ENCODE measurements at places on chromosomes 1 and 21.

DNA sequence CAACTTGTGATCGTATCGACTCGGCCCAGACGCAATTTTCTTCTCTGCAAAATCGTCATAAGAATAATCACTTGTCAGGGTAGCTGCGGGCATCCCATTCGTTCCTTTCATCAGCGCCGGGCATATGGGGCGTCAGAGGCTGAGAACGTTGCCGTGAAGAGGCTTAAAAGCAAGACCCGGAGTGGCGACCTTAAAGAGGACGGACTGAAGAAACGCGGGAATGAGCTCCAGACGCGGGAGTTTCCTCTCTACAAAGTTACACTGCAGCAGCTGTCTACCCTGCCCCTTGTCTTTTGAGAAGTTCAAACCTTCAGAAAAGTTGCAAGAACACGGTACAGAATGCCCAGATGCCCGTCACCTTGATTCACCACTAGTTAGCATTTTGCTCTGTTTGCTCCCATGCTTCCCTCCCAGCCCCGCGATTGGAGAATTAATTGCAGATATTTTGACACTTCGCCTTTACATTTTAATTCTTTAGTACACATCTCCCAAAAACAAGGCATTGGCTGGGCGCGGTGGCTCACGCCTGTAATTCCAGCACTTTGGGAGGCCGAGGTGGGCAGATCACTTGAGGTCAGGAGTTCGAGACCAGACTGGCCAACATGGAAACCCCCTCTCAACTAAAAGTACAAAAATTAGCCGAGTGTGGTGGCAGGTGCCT is 967 bp downstream of the CENPS start:
- peak; percentile 2 for DNase-seq

GRCh38 chr21:44846485-44847260 is 26.8 kb downstream of the PTTG1IP start:
- DNase-seq, result no peak

GRCh38 chr1:212139526-212140135 is 104.1 kb downstream of the DTL start:
- no peak for DNase-seq

- DNase-seq, result no peak
Measured at GRCh38 chr1:211731456-211732292, 56.3 kb upstream of the NEK2 start.

GRCh38 chr1:67898033-67898726 is 64.9 kb upstream of the GNG12 start:
- DNase-seq, result no peak

DNA sequence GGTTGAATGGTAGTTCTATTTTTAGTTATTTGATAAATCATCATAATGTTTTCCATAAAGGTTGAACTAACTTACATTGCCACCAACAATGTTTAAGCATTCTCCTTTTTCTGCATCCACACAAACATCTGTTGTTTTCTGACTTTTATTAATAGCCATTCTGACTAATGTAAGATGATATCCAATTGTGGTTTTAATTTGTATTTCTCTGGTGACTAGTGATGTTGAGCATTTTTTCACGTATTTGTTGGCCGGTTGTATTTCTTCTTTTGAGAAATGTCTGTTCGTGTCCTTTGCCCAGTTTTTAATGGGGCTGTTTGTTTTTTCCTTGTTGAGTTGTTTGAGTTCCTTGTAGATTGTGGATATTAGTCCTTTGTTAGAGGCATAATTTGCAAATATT is 24.6 kb upstream of the SLC35F3 start:
- DNase-seq, result no peak

DNA sequence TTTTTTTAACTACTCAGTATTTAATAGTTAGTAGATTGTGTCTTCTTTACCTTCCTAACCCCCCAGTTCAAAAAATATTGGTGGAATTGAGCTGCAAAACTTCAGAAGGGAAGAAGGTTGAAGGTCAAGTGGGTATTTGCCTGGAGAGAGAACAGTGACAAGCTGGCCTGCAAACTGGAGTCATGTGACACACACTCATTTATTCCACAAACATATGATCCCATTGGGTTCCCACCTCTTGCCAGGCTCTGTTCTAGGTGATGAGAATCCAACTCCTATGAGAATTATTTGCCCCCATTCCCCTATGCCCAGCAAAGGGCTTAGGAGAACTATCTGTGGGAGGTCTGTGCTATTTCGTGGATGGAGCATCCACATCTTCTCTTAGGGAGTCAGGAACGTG is 3.5 kb upstream of the PEF1 start:
- DNase-seq, result no peak

- DNase-seq, result no peak
Measured at GRCh38 chr1:55725378-55725777, 510.2 kb upstream of the USP24 start.

GRCh38 chr1:237539055-237539454 is 351.7 kb downstream of the ZP4 start:
- DNase-seq, result no peak

GRCh38 chr1:232292239-232292638 is 337.7 kb downstream of the SIPA1L2 start:
- DNase-seq, result no peak

DNA sequence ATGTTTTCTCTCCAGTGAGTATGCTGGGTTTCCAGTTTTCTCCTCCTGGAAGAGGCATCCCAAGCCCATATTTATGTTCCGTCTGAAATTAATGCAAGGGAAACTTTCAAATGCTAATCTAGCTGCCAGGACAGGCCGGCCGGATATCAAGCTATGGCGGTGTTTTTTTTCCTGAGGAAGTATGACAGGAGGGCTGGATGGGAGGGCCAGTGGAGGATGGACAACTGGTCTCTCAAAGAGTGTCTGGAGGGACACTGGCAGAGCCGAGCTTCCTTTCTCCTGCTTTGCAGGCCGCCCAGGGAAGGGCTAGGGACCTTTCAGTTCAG is 212.7 kb downstream of the TRABD2B start:
- no peak for DNase-seq

GRCh38 chr1:68328490-68328889 is 96.2 kb upstream of the WLS start:
- no peak for DNase-seq

GRCh38 chr1:48115835-48116234 is 106.7 kb upstream of the SLC5A9 start:
- no peak for DNase-seq

DNA sequence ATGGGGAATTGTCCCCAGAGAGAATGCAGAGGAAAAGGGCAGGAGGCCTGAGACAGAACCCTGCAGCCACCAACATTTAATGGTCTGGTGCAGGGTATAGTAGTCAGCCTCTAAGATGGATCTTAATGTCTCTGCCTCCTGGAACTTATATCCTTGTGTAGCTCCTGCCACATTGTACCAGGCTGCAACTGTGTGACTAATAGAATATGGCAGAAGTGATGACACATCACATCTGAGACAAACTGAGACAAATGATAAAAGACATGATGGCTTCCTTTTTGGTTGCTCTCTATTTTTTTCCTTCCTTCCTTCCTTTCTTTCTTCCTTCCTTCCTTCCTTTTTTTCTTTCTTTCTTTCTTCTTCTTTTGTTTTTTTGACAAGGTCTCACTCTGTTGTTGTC is 37.1 kb upstream of the CYP4B1 start:
- no peak for DNase-seq

DNA sequence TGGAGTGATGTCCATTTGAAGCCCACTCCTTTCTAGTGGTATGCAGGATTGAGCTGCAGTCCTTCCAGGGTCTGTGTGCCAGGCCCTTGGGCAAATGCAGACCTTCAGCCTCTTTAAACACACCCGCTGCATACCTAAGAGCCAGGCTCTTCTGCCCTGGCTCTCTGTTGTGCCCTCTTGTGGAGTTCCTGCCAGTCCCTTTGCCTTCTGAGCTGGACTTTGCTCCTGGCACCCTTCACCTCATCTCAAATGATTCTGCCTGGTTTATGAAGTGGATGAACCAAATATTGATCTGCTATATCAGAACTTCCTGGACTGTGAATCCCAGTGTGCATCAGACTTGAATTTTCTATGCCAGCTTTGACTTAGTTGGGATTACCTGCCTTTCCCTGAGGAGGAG is 158.8 kb downstream of the URB2 start:
- DNase-seq, result no peak

DNA sequence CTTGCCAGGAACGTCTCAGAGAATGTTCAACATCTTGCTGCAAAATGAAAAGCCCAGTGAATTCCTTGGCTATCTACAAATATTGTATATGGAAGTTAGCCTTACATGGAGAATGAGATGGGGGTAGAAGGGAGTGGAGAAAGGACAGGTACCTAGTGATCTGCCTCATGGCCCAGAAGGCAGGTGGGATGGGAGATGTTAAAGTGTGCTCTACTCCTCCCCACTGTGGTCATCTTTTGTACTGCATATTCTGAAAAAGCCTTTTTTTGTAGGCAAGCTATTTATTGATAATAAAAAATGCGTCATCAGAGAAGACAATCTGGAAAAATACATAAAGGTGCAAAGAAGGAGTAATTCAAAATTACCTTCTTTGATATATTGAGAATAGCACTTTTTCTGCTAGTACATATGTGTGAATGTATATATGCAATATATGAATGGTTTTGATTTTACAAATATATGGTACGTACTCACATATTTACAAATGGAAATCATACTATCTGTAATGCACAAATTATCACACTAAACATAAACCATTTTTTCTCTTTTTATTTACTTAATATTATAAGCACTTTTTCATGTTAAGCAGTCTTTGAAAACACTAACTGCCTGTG is 19.1 kb upstream of the SLC5A9 start:
- DNase-seq, result no peak

DNA sequence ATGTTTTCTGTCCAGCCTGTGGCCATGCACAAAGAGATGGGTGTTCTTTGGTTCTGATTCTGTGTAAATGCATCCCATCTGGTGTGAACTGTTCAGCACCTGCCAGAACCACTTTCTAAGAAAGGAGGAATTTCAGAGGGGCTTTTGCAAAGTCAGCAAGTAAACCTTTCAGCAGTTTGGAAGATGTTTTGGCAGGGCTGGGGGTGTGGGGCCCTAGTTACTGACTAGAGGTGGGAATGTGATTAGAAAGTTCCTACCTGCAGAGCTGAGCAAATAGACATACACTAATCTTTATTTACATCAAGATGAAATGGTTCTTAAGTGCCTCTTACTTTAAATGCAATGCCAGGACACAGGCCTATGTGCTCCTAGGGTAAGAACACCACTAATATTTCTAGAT is 378.1 kb upstream of the USP24 start:
- DNase-seq, result no peak

GRCh38 chr1:109821221-109821669 is 57.5 kb upstream of the EPS8L3 start:
- no peak for DNase-seq

- DNase-seq, result peak; percentile 95
Measured at GRCh38 chr1:37471345-37472231, 2.8 kb upstream of the ZC3H12A start.

DNA sequence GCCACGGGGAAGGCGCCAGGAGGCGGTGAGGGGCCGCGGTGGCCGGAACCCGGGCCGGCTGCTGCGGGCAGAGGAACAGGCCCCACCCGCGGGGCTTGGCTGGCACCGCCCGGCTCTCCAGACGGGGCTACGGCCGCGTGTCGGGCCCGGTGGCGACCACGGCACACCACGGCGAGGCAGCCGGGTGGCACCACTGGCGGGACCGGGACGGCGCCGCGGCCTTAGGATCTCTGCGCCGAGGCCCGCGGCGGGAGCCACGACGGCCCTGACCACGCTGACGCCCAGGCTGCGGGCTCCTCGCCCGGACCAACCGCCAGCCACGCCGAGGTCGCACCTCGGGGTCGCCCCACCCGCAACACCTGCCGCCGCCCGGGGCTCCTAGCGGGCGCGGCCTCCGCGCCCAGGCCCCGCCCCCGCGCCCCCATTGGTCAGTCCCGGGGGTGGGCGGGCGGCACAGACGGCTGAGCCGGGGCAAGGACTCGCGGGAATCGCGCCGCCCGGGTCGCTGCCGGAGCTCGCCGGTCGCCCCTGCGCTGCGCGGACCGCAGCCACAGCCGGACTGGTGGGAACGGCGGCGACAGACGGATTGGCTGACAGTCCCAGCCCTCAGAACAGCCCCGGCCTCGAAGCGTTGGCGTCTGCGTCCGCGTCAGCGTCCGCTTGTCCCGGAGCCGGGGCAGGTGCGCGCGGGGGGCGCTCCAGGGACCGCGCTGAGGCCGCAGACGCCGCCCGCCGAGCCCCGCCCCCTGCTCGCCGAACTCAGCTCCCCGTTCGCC is at the start of gene BMP8A:
TSS of gene BMP8A (plus strand) at position 491 of the 776 bp plus-strand sequence. CDS start 356 bp downstream, outside the sequence.
- DNase-seq, result peak; percentile 13

- DNase-seq, result no peak
Measured at GRCh38 chr1:59128239-59128736, 168.6 kb upstream of the FGGY start.

- no peak for DNase-seq
Measured at GRCh38 chr21:45448810-45449657, 44.1 kb downstream of the COL18A1 start.

- DNase-seq, result no peak
Measured at GRCh38 chr1:211653959-211654496, 21.4 kb downstream of the NEK2 start.

DNA sequence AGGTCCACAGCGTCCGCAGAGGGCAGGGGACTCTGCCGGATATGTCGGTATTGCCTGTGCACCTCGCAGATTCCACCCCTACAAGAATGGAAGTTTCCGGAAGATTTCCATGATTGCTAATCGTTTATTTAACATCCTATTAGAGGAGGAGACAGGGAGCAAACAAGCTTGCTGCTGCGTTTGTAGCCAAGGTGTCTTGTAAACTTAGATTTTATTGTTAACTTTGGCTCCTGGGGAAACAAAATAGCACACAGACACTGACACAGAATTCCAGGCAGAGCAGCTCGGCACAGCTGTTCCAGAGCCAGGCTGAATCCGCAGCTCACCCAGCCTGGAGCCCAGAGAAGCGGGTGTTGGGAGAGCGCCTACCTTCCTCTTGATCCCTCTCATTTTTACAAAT is 75.7 kb downstream of the AJAP1 start:
- DNase-seq, result no peak

- no peak for DNase-seq
Measured at GRCh38 chr1:240492832-240493440, 119.0 kb downstream of the GREM2 start.

GRCh38 chr1:85460555-85461088 is 4.3 kb downstream of the DDAH1 start:
- no peak for DNase-seq

DNA sequence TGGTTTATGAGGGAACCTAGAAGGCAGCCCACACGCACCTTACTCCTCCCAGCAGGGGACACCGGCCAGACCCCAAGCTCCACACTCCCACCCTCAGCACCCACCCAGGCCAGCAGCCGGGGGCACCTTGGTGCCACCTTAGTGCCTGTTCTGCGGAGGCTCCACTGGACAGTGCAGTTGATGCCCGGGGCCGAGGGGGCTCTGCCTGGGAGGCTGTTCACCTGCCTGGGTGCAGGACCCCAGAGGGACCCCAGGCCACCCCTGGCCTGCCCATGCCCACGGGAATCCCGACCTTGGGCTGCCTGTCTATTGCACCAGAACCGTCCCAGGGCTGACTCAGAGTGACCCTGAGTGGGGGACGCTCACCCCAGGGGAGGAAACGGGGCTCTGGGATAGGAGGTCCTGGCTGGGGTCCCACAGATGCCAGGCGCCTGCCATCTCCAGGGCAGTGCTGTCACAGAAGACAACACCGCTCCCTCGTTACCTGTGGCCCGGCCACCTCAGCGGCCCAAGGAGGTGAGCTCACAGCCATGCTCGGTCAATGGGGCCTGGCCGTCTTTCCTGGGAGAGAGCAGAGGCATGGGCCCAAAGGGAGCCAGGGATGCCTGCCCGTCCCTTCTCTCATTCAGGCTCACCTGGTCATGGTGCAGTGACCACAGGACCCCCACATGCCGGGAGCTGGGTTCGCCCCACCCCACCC is 696 bp downstream of the SCNN1D start:
- no peak for DNase-seq

- DNase-seq, result no peak
Measured at GRCh38 chr1:183863852-183864251, 58.9 kb downstream of the RGL1 start.

GRCh38 chr1:171929121-171929520 is 87.8 kb downstream of the DNM3 start:
- no peak for DNase-seq
